ENCODE measurements at places on chromosomes 6 and 20.

DNA sequence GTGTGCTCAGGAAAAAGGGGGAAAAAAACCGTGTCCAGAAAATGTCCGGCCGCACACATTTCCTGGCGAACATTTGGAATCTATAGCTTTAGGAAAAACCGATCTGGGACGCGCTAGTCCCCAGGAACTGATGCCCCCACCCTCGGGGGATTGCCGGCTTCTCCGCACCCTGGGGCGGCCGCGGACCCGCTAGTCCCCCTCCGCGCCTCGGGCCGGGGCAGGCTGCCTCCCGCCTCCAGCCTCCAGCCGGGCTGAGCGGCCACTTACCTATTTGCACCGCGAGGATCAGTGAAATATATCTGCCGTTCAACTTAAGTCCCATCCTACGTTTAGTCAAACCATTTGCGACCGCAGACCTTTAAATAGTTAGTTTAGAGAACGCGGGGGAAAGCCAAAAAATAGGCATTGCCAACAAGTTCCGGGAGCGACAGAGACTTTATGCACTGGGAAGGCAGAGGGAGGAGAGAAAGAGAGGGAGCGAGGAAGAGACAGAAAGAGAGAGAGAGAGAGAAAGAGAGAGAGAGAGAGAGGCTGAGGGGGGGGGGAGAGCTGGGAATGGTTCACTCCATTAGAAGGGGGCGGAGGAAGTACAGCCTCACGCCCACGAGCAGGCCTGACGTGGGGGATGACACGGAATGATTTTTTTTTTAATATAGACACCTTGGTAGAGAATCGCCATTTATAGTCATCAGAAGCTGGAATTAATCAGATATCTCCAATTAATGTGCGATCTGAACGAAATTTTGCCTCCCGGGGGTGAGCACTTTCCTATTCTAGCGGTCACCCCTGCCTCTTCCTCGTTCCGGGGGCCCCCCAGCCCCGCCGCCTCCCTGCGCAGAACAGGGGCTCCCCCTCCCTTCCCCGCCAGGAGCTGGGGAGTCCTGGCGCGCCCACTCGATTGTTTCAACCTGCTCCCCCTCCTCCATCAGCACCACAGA is at the start of gene NRN1:
TSS of gene NRN1 (minus strand) at position 498 of the 938 bp plus-strand sequence. CDS start at position 322, 176 bp downstream.
- DNase-seq, result peak; percentile 71

DNA sequence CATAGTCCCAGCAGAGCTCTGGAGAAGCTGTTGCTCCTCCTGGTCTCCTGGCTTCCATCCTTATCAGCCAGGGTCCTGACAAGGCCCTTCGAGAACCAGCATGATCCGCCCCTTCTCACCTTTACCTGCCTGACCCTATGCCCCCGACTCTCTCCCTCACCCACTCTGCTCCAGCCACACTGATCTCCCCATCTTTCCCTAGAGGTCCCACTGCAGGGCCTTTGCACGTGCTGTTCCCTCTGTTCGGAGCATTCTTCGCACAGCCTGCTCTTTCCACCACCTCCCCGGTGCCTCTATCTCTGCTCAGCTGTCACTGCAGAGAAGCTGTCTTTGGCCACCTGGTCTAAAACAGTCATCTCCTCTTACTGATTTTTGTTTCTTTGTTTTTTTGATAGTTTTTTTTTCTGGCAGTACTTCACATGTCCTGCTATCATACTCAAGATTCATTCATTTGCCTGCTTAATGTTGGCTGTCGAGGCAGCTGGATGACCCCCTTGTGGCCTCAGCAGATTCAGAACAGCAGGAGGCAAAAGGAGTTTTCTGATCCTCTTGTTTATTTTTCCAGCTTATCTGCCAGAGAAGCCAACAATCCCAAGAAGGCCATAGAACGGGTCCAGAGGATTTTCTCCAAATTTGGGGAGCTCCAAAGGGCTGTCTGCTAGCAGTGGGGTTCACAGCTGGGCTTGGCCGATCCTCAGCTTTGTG is 1.6 kb upstream of the PTGIS start:
- DNase-seq, result no peak

DNA sequence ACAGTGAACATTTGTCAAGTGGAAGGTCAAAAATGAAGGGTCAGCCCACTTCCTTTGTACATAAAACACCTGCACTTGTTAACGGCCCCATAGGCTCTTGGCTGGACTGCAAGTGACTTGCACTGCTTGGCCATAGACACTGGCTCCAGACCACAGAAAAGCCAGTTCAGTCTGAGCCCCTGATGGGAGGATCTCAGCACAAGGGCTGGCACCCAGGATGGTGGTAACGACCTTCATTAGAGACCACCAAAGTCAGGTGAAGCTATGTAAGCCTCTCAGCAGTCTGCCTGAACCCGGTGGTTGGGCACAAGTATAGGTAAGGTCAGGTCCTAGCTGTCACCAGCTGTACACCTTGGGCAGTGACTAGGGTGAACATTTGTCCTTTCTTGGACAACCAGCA is 16.1 kb downstream of the PLAGL2 start:
- no peak for DNase-seq

DNA sequence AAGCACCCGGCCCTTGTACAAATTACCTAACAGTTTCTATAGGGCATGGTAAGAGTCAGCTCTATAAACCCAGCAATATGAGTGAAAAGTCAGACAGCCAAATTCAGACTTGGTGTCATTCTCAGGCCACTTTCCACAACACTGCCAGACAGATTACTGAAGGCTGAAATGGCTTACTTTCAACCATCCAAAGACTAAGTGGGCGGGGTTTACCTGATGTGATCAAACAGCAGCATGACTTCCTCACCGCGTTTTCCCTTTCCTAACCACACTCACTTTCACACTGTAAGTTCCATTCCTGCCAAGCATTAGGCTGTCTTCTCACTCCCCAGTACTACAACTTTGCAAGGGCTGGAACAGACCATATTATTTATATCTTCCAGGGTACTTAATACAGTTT is 85.9 kb downstream of the SMLR1 start:
- no peak for DNase-seq

DNA sequence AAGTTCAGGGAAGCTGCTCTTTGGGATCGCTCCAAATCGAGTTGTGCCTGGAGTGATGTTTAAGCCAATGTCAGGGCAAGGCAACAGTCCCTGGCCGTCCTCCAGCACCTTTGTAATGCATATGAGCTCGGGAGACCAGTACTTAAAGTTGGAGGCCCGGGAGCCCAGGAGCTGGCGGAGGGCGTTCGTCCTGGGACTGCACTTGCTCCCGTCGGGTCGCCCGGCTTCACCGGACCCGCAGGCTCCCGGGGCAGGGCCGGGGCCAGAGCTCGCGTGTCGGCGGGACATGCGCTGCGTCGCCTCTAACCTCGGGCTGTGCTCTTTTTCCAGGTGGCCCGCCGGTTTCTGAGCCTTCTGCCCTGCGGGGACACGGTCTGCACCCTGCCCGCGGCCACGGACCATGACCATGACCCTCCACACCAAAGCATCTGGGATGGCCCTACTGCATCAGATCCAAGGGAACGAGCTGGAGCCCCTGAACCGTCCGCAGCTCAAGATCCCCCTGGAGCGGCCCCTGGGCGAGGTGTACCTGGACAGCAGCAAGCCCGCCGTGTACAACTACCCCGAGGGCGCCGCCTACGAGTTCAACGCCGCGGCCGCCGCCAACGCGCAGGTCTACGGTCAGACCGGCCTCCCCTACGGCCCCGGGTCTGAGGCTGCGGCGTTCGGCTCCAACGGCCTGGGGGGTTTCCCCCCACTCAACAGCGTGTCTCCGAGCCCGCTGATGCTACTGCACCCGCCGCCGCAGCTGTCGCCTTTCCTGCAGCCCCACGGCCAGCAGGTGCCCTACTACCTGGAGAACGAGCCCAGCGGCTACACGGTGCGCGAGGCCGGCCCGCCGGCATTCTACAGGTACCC is at the start of gene ESR1:
TSS of gene ESR1 (plus strand) at position 170 of the 858 bp plus-strand sequence. CDS start at position 401, 231 bp downstream.
- peak; percentile 11 for DNase-seq

- DNase-seq, result no peak
Observed at GRCh38 chr20:45044601-45045000, 56.3 kb downstream of the KCNS1 start.

DNA sequence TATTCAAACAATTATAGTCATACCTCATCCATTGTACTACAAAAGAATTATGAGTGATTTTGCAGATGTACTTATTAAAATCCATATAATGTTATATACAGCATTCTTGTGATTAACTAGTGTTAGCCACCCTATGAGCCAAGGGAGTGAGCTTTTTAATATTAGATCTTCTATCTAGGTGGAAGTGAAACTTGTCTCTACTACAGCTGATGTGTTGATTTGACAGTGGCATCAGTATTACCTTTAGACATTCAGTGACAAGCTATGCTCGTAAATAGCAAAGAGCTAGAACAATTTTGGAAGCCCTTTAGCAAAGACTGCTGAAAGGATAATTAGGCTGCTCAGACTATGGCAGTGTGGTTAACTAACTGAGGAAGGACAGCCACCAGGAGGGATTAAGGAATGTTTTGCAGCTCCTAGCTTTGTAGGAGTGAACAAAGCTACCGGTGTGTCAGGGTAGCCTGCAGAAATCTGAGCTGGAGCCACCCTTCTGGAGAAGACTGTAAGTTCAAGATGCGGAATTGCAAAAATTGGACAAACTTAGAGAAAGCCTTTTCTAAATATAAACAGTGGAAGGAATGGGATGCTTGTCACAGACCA is 73.7 kb downstream of the AFG1L start:
- DNase-seq, result no peak

- DNase-seq, result peak; percentile 22
Observed at GRCh38 chr20:12237772-12238171, 320.1 kb downstream of the BTBD3 start.

- no peak for DNase-seq
Observed at GRCh38 chr6:26217714-26218075, 130.5 kb downstream of the HFE start.

DNA sequence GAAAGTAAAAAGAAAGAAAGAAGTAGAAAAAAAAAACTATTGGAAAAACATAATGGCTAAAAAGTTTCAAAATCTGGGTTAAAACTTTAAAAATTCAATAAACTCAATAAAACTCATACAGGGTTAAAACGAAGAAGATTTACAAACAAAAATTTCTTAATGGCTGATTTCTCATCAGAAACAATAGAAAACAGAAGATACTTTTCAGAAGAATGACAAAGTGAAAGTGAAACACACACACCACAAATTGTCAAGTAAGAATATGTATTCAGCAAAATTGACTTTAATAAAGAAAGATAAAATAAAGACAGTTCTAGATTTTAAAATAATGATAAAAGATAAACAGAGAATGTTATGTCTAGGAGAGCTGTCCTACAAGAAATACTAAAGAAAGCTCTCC is 618.9 kb upstream of the GJE1 start:
- no peak for DNase-seq

DNA sequence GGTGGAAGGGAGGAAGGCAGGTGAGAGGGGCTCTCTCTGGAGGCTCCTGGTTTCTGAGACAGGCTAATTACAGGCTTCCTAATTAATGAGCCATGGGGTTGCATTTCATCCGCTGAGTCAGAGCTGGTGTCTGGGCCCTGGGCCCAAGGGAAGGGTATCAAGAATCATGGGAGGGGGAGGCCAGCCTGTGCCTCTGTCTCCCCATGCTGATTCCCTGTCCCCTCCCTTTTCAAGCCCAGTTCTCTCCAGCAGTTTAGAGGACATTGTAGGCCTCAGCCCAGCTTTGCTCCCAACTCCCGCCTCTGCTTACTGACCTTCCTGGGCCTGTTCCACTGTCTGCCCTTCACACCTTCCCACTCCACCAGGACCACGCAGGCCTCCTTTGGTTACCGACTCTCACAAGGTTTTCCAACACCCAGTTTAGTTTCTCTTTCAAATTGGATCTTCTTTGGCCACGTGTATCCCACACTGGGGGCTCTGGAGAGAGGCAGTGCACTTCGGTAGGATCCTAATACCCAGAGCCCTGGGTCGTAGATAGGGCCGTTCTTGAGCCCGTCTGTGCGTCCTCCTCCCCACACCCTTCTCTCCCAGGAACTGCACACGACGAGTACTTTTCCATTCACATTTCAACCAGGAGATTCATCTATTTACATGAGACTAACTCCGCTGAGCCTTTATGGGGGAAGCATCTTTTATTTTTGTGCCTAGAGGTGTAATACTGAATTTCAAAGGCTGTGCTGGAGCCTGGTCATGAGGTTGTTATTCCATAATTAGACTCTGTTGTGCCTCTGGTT is 18.2 kb upstream of the AVP start:
- DNase-seq, result no peak

- no peak for DNase-seq
Observed at GRCh38 chr6:87465051-87465450, 7.7 kb upstream of the SLC35A1 start.

DNA sequence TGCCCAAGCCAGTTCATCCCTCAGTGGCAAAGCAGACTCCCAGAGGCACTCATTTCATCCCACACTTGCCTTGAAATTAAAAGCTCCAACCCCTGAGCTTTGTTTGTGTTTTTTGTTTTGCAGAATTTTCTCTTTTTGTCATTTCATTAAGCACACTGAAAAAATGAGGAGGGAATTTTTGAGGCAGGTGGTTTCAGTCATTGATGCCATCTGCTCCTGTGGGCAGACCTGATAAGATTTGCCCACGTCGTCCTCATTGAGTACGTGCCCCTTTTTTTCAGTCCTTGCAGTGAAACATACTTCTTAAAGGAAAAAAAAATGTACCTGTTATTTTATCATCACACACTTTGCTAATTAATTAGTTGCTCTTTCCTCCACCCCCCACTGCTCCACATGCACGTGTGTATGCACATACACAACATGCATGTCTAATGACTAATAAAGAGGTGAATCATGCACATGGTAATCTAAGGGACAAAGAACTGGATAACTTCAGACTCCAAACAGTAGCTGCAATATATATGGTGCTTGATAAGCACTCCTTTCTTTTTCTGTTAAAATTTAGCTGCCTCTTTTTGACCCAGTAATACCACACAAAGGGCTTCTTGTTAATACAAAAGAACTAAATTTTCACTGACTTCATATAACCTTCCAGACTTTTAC is 102.1 kb upstream of the TMEM181 start:
- DNase-seq, result no peak

DNA sequence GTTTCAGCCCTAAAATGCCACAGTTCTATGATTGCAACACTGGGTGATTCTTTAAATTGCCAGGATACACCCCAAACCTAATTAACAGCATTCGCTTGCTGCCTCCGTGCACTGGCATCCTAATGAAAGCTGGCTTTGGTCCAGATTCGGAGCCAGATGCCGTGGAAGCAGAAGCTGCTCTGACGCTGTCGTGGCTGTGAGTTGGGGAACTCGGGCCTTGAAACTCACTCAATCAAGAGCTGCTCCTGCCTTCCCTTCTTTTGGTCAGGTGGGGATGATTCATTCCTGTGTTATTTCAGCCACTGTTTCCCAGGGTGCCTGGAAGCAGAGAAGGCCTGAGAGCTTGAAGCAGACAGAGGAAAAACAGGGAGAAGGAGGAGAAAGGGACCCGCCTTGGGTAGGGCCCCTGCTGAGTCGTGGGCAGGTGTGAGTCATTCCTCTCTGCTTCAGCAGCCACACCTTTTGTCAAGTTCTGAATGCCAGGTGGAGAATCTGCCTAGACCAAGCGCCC is 36.2 kb upstream of the DSP start:
- DNase-seq, result no peak

GRCh38 chr6:116945809-116946208 is 68.8 kb downstream of the RFX6 start:
- no peak for DNase-seq

GRCh38 chr6:20939161-20939775 is 405.0 kb downstream of the CDKAL1 start:
- no peak for DNase-seq

- DNase-seq, result peak; percentile 60
Observed at GRCh38 chr6:146546443-146547043, 2.9 kb downstream of the RAB32 start.

GRCh38 chr6:63975699-63976098 is 340.1 kb downstream of the PHF3 start:
- DNase-seq, result no peak
